Germinal center (tissue), 1 donor: ENCODE measurements at places on chromosomes 16 and 17.

GRCh38 chr17:80839970-80840369 lies 151.7 kb upstream of the CHMP6 start:
- no peak for DNase-seq

DNA sequence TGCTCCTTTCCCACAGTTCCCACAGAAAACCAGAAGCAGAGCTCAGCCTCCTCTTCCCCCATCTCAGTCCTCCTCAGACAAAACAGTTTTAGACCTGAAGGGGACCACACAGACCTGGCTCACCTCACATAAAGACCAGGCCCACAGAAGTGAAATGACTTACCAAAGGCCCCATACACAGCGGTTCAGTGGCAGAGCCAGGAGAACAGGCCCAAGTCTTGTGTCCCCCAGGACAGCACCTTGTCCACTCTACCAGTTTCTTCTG lies 5.3 kb downstream of the UBTF start:
- no peak for DNase-seq

- no peak for DNase-seq
Observed at GRCh38 chr17:42906772-42907446, 6.3 kb downstream of the G6PC1 start.

DNA sequence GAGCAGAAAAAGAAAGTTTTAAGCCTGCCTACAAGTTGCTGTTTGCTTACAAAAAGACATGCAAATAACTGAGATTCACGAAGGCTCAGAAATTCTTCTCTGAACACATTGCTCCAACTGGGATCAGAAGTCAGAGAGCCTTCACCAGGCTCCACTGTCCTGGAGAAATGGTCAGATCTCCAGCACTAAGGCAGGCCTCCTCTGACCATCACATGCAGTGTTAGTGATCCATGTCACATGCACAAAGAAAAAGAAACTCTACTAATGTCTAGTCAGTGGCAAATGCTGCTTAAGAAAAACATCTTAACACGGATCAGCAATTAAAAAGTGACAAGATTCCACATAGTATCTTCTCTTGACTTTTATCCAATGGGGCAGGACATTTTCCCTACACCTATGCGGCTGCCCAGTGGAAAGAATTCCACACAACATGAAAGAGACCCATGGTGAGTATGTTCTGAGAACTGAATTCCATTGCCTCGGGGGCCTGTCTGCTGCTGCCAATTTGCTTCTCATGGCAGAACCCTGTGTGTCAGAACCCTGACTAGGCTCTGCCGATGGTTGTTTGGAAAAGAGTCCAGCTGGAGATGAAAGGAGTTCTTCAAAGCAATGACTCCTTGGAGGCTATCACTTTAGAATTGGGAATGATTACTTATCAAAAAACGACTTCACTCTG lies 96.6 kb downstream of the HIC1 start:
- DNase-seq = no peak

- no peak for DNase-seq
Observed at GRCh38 chr17:72996791-72997190, 95.7 kb downstream of the SLC39A11 start.

DNA sequence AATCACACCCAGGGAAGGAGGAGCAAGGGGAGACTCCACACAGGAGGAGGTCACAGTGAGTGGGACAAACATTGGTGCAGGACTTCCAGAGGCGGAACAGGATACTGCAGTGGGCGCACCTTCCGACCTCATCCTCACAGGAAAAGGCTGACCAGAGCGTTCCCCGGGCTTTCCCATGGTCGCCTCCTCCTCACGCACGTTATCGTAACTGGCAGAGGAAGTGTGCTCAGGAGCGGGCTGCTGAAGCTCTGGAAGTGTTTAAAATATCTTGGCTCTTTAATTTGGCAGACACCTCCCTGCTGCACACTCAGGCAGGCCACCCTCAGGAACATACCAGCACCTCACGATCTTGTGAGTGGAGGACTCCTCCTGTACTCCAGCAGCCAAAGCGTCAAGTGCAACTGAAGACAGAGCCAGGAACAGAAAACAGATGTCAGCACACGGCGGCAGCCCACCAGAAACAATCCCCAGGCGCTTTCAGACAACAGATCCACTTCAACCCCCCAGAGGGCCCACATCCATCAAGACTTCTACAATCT lies 17.5 kb downstream of the FANCA start:
- no peak for DNase-seq
